ENCODE measurements at places on chromosomes 7 and 10.

GRCh38 chr10:58264780-58265179 is 2.9 kb downstream of the IPMK start:
- DNase-seq: no peak

DNA sequence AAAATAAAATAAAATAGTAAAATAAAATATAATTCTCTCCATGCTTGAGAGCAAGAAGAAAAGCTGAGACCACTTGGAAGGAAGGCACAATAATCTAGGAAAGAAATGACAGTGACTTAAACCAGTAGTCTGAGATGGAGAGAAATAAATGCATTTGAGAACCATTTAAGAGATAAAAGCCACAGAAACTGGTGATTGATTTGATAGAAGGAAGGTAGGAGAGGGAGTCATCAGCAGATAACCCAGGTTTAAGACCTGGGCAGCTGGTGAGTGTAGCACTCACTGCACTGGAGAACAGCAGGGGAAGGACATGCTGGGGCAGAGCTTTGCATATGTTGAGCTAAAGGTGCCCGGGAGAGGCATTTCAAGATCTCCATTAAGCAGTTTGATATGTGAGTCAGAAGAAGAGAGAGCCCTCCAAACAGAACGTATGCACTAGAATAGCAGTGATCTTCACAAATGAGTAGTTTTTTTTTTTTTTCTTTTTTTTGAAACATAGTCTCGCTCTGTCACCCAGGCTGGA is 268.0 kb downstream of the DYNC1I1 start:
- no peak for DNase-seq

DNA sequence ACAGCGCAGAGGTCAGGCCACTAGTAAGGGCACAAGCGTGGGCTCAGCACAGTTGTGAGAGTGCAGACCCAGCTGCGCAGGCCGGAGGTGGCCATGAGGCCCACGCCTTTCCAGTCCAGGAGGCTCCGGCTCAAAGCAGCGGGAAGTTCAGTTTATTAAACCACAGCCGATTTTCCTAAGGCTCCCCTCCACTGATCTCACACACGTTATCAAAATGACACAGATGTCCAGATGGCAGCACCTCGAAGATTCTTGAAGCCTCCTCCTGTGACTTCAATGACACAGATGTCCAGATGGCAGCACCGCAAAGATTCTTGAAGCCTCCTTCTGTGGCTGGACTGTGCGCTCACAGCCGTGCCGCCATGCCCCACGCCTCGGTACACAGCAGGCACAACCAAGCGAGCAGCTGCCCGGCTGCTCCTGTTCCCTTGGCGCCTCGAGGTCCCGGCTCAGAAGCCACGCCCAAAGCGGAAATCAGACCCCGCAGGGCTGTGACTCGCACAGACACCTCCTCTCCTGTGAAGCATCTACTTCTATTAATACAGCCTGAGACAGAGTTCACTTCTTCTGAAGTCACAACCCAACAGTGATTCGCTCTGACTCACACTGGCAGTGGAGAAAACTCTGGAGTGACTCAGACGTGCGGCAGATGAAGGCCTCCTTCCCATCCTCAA is 122.7 kb downstream of the MAD1L1 start:
- DNase-seq: no peak

GRCh38 chr7:129824291-129825208 is 128.2 kb downstream of the UBE2H start:
- DNase-seq: no peak

Measured in nucleus accumbens (tissue), 56 donors.